H1 (cell line): ENCODE measurements at places on chromosomes 6 and 20.

- no peak for DNase-seq
Observed at GRCh38 chr20:61588411-61589385, 336.6 kb downstream of the CDH4 start.

DNA sequence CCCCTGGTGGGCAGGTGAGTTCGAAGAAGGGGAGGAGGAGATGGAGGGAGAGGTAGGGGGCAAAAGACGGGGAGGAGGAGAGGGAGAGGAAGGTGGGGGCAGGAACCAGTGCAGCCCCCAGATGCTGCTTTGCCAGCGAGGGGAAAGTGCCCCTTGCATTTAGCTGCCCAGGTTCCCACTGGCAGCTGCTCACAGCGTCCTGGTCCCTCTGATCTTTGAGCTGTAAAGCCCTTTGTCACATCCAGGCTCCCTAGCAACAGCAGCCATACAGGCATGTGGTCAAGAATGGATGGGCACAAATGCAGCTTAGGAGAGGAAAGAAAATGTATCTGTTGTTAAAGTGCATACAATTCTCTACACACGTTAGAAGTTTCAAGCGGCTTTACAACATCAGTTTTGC is 160.9 kb downstream of the CD83 start:
- no peak for DNase-seq

GRCh38 chr6:45423824-45424450 is 46.2 kb upstream of the SUPT3H start:
- peak; percentile 61 for DNase-seq

DNA sequence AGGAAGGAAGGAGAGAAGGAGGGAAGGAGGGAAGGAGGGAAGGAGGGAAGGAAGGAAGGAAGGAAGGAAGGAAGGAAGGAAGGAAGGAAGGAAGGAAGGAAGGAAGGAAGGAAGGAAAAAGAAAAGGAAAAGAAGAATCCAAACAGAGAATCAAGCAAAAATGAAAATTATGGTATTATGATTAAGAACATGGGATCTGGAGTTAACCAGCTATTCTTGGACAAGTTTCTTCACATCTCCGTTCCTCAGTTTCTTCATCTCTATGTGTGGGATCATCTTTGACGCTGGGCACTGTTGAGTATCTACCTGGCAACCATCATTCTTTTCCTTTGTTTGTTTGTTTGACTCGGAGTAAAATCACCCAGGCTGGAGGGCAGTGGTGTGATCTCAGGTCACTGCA is 71.6 kb downstream of the ZNF217 start:
- DNase-seq, result no peak

- peak; percentile 72 for DNase-seq
Observed at GRCh38 chr20:48846516-48847492, 19.0 kb upstream of the PREX1 start.

DNA sequence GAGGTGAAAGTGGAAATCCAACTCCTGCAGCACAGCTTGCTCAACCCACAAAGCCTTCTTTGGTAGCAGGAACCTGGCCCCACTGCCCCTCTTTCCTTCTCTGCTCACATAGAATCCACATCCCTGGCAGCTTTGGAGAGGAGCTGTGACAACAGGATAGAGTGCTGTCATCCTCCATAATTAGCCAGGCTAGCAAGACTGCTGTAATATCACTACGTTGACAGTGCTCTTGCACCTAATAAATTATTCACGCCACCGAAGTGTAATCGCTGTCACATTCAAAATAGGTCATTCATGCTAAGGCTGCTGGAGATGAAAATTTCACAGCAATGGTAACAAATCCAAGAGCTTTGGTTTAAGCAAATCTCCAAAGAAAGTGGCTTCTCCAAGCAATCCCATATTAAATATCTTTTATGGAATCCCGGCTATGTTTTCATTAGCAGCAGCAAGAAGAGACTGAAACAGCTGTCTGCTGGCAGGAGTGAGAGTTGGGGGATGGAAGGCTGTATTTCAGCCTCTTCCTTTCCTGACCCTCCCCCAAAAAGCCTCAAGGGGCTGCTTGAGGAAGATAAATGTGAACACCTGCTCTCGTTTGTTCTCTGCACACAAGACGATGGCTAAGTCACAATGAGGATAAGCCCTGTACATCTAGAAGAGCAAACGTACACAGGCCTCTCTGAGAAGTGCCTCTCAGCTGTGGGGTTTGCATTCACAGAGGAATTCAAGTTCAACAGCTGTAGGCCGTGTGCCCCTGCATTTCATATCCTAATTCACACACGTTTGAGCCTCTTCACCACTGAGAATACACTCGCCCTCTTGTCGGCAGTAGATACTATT is 16.5 kb downstream of the RIPOR2 start:
- no peak for DNase-seq

- DNase-seq, result peak; percentile 8
Observed at GRCh38 chr6:168007592-168008338, 10.3 kb downstream of the KIF25 start.

DNA sequence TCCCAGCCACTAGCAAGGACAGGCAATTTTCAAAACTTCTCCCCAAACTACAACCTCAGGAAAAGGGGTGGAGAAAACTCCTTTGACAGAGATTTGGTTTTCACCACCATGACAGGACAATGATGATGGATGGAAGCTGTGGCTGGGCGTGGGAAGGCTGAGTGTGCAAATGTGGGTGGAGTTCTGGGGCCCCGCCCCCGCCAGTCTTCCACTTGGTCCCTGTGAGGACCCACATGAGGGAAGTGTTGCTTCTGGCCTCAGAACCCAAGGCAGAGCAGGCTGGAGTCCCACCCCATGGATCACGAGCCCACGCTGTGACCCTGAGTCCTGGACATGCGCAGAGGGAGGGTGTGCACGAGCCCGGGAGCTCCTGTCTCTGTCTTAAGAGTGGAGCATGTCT is 21.5 kb upstream of the MRGBP start:
- DNase-seq, result no peak

GRCh38 chr6:170424604-170425126 is 118.1 kb downstream of the FAM120B start:
- DNase-seq, result no peak

DNA sequence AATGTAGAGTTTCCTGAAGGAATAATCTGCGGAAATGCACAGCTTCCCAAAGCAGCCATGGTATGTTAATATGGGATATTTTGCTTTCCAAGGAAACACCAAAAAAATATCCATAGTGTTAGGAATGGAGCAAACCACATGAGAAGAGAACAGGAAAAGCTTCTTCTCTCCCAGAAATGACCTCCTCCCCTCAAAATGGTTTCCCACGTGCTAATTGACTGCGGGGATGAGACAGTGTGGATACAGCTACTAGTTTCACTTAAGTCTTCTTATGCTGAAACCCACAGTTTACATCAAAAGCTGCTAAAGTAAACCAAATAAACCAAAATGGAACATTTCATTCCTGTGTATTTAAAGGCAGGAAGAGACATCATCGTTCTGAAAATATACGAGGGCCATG is 69.4 kb downstream of the FYN start:
- DNase-seq, result no peak

GRCh38 chr6:155455766-155456165 is at the start of gene NOX3:
Gene NOX3 (minus strand): TSS chr6:155455839. CDS start chr6:155455800, 39 bp downstream.
- DNase-seq, result no peak

GRCh38 chr6:19803331-19804204 is 33.6 kb upstream of the ID4 start:
- DNase-seq, result no peak

GRCh38 chr6:162124710-162125435 is 602.7 kb downstream of the PRKN start:
- DNase-seq, result no peak

DNA sequence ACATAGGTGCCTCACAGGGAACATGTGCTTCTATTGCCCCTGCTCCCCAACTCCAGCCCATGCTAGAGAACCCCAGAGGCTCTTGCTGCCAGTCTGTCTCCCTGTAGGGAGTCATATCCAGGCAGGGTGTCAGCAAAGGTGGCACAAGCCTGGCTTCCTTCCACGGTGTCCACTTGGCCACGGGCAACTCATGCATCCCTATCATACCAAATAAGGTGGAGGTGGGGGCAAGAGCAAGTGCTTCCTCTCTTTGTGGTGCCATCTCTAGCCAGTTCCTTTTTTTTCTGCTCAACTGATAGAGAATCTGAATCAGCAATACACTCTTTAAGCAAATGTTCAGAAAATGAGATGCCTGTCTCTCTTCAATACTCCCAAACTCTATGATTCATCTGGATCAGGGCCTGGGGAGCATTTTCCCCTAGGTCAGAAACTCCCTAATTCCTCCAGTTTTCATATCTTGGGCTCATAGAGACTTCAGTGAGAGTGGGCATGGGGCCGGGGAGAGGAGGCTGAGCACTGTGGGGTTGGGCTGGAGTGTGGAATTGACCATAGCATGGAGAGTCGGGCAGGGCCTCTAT is 105.1 kb upstream of the GPR6 start:
- DNase-seq, result no peak

GRCh38 chr6:75503291-75503690 is 9.7 kb upstream of the FILIP1 start:
- no peak for DNase-seq

DNA sequence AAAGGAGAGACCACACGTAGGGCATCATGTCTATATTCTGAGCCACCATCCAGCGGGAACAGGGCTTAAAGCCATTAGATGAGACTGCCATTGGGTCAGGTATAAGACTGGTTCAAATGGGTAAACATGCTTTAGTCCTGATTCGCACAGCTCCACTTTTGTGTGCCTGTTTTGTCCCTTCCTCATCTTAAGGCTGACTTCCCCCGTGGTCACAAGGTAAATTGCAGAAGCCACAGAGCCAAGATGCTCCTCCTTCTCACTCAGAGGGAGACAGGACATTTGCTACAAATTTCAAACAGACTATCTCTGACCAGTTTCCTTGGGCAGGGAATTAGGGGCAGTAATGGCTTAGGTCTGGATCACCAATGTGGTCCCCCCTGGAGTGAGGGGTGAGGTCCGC is 11.4 kb upstream of the IFNGR1 start:
- DNase-seq, result no peak

DNA sequence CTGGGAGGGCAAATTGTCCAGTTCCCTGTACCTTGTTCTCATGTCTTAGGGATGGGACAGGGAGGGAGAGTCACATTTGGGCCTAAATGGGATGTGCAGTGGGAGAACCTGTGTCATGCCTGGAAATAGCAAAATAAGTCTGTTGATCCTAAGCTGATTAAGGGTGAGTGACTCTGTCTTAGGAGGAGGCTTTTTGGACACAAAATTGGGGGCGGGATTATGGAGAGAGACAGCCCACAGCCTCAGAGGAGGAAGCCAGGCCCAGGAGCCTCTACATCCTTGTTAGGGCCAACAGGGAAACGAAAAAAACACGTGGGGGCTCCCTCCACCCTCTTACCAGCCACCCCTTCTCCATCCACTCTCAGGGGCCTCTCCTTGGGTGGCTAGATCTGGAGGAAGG is 2.2 kb downstream of the KCNB1 start:
- DNase-seq, result no peak

DNA sequence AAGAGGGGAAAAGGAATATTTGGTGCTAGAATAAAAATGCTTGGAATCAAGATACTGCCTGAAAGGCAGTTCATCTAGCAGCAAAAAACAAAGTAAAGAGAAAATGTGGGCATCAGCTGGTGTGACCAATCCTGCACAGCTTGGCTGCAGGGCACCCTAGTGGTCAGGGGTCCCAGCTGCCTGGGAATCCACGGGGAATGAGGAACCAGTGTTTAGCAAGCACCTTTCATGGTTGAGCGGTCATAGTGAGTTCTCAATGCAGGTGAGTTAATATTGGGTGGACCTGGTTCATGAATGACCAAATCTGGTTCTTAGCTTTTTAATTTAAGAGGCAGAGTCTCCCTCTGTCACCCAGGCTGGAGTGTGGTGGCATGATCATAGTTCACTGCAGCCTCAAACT is 53.3 kb downstream of the CAP2 start:
- no peak for DNase-seq

GRCh38 chr20:14685183-14685582 is 347.8 kb upstream of the FLRT3 start:
- DNase-seq, result no peak

DNA sequence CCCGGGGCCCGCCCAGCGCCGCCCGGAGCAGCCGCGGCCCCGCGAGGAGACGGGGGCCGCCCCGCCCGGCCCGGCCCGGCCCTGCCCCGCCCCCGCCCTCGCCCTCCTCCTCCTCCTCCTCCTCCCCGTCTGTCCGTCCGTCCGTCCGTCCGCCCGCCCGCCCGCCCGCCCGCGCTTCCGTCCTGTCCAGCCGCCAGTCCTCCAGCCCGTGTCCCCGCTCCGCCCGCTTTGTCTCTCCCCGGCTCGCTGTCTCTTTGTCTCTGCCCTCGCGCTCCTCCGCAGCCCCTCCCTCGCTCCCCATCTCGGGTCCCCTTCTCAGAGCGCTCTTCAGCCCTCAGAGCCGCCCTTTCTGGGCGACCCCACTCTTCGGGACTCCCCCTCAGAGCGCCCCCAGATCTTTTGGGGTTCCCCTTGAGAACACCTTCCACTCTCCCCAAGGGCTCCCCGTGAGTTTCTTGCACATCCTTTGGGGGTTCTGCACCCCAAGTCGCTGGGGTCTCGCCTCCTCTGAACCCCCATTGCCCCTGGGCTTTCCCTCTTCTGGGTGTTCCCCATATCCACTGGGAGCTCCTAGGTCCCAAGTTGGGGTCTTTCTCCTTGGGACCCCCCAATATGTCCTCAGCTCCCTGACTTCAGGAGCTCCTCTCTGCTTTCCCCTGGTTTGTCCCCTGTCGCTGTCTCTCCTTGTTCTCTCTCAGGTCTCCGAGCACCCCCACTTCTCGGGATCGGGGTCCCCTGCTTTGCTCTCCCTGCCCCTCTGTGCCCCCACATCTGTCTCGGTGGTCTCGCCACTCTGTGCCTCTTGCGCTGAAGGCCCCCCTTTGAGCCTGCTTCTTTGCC is 79.5 kb upstream of the MYL9 start:
- DNase-seq, result no peak

- no peak for DNase-seq
Observed at GRCh38 chr20:14521436-14521835, 184.0 kb upstream of the FLRT3 start.

- no peak for DNase-seq
Observed at GRCh38 chr20:33909331-33909921, 84.3 kb upstream of the RALY start.

DNA sequence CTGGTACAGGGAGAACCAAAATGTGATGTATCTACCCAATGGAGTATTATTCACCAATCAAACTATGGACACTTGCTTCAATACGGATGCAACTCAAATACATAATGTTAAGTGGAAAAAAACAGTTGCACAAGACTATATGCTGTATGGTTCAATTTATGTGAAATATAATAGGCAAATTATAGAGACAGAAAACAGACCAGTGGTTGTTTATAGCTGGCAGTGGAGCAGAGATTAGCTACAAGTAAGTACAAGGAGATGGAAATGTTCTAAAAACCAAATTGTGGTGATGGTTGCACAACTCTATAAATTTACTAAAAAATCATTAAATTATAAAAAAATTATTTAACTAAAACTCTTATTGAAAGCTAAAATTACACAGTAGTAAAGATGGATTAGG is 113.2 kb downstream of the PRDM1 start:
- no peak for DNase-seq

- DNase-seq, result no peak
Observed at GRCh38 chr6:164925681-164926530, 383.5 kb downstream of the C6orf118 start.

- DNase-seq, result no peak
Observed at GRCh38 chr6:21900730-21901129, 307.2 kb downstream of the SOX4 start.
